ENCODE measurements at places on chromosomes 3 and 15.

DNA sequence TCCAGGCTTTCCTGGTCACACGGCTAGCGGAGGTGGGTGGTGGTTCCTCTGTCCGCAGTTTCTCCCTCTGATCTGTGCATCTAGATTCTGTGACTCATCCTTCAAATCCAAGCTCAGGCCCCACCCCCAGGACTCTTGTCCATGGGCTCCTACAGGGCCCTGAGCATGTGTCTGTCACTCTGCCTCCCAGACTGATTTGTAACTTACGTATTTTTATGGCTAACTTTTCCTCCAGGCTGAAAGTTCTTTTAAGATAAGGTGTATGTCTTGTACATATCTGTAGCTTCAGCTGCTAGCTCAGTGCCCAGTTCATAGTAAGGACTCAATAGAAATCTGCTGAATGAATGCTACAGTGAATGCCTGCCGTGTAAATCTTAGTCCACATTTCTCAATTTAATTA lies 8.0 kb downstream of the ESYT3 start:
- no peak for DNase-seq

DNA sequence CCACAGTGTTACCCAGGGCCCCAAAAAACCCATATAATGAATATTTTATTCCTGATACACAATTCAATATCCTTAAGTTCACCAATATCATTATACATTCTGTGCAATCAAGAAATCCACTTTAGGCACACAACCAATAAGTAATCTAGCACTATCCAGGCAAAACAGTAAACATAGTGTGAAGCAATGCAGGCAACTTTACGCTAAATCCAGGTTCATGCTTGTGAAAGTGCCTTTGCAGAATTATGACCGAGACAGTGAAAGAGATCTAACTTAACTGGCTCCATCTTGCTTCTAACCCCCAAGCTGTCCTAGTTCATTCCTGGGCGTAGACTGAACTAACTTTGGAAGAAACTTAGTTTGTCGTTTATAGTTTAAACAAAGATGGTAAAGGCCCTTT lies 34.2 kb upstream of the INO80 start:
- DNase-seq = no peak

- no peak for DNase-seq
These were observed 218.0 kb downstream of the ZNF385D start for GRCh38 chr3:21533002-21533401.

DNA sequence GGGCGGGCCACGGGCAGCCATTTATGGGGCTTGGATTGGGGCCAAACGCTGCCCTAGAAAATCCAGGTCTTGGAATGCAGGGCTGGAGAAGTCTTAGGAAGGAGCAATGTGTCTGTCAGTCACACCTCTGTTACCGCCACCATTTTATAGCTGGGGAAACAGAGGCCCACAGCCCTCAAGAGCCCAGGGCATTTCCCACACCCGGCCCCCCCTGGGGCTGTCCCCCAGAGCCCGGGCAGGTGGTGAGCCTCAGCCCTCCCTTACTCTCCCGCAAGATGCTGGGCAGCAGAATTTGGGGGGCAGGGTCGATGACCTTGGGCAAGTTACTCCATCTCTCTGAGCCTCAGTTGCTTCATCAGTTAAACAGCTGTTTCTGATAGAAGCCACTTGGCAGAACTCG lies 508.2 kb downstream of the SHQ1 start:
- no peak for DNase-seq

GRCh38 chr3:102736288-102736974 lies 301.6 kb downstream of the ZPLD1 start:
- no peak for DNase-seq

DNA sequence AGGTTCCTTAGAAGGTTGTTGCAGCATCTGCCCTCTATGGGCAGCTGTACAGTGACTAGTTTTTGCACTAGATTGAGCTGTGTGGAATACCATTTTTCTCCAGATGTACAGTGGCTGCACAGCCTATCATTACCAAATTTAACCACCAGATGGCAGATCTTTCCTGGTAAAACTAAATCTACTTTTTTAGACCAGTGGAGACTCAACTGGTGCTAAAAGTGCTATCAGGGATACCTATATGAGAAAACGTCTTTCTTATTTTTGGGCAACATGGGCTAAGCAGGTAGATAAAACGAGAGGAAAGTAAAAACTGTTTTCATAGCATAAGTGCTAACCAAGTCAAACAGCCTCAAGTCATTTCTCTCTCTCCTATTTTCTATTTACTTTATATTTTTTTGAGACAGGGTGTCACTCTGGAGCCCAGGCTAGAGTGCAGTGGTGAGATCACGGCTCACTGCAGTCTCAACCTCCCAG lies 21.2 kb downstream of the IGSF10 start:
- peak; percentile 32 for DNase-seq

- no peak for DNase-seq
These were observed 197.1 kb upstream of the RASGRP1 start for GRCh38 chr15:38761681-38762080.

DNA sequence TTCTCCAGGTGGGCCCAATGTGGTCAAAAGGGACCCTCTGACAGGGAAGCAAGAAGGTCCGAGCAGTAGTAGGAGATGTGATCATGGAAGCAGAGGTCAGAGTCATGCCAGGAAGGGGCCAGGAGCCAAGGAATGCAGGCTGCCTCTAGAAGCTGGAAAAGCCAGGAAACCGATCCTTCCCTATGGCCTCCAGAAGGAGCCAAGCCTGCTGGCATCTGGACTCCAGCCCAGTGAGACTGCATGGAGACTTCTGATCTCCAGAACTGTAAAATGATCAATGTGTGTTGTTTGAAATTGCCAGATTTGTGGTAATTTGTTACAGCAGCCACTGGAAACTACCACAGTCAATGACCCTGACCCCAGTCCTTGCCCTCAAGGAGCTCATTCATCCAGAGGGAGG lies 56.8 kb upstream of the SPATA12 start:
- no peak for DNase-seq

DNA sequence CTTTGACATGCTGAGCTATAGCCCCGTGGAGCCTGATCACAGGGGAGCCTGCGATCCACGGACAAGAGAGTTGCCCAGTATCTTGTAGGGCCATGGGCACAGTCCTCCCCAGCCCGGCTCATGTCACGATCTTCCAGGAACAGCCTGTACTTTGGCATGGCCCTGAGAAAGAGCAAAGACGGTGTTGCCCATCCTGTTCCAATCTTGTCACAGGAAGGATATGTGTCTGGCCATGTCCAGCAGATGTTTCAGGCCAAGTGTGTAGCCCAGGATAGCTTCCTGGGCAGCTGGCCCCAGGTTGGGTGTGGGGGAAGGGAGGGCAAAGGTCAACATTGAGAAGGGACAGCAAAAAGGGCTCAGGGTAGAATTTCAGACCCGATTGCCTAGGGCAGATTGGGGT lies 17.0 kb upstream of the RPL29 start:
- no peak for DNase-seq

GRCh38 chr3:141860086-141860669 lies 16.3 kb upstream of the ATP1B3 start:
- DNase-seq = no peak

- no peak for DNase-seq
These were observed 74.4 kb downstream of the CD200 start for GRCh38 chr3:112407214-112407887.

DNA sequence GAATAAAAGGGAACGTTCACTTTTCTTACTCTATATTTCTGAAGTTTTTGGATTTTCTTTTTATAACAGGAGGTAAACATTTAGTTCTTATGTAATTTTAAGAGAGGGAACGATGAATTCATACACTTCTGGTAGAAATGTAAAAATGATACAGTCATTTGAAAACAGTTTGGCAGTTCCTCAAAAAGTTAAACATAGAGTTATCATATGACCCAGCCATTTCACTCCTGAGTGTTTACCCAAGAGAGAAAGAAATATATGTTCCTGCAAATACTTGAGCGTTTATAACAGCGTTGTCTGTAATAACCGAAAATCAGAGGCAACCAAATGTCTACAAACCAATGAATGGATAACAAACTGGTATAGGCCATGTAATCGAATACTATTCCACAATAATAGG lies 20.8 kb upstream of the CCR9 start:
- DNase-seq = no peak

- DNase-seq = no peak
These were observed 22.3 kb downstream of the NCEH1 start for GRCh38 chr3:172688588-172688987.

- DNase-seq = peak; percentile 78
These were observed 9.2 kb downstream of the IGDCC3 start for GRCh38 chr15:65368302-65369211.

DNA sequence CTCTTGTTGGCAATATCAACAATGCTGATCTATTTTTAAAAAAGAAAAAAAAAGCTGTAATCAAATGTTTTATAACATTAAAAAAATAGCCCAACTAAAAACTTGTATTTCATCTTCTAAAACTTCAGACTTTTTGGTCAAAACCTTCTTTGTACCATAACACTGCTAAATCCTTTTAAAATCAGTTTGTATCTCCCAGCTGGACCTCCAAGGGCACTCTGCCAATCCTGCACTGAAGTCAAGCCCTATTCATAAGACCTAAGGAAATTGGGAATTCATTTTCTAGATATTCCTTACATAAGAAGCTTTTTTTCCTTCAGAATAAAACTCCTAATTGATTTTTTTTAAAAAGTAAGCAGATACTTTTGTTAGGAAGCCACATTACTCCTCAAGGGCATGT lies 38.2 kb upstream of the HCLS1 start:
- peak; percentile 43 for DNase-seq

DNA sequence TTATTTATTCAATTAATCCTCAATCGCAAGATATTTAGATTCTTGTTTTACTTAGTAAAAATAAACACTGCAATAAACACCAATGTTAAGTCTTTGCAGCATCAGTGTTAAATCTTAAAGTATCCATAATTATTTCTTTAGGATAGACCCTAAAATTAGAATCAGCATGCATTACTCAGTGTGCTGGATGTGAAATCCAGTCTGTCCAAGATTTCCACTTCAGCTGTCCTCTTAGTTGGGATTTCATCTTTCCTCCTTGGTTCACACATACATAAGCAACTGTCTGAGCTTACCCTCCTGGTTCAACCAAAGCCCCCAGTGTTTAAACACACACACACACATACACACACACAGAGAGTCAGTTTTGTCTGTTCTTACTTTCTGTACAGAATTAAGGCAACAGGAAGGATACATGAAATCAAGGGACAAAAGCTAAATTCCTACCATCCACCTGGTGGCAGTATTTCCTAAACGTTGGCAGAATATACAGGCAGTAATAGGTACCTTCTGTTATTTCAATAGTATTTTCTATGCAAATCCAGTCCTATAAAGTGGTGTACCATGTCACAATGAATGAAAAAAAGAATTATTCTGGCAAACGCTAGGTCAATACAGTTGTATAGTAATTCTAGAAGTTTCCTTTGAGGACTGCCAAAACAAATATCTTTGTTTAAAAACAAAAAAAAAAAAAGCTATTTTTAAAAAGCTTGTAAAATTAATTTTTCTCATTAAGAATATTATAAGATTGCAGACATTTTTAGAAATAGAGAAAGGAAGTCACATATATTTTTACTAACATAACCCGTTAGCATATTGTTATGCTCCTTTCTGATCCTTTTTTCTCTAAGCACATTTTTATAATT lies 27.3 kb upstream of the DMXL2 start:
- DNase-seq = peak; percentile 43

DNA sequence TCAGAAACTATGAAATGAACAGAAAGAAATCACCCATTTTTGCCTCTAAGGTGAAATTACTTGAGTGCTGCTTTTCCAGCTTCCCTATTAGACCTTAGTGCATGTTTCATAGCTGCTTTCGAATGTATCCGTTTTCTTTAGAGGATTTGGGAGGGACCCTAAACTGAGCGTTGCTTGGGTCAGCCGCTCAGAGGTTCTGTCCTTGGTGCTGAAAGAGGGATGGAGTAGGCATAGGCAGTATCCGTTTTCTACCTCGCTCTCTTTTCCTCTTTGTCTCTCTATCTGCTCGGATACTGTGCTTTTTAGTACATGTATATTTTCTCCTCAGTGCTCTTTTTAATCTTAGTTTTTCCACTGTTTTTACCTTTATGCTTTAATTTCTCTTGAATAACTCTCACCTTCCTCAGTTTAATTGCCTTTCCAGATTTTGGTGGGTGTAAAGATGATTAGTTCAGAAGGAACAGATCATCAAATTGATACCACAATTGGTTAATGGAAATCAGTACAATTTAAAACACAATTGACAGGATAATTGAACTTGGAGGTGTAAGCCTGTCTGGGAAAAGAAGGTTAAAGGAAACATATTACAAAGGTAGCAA lies at the start of gene DRD3:
TSS of gene DRD3 (minus strand) at position 283 of the 599 bp plus-strand sequence. CDS start 7,060 bp downstream, outside the sequence.
- peak; percentile 39 for DNase-seq

DNA sequence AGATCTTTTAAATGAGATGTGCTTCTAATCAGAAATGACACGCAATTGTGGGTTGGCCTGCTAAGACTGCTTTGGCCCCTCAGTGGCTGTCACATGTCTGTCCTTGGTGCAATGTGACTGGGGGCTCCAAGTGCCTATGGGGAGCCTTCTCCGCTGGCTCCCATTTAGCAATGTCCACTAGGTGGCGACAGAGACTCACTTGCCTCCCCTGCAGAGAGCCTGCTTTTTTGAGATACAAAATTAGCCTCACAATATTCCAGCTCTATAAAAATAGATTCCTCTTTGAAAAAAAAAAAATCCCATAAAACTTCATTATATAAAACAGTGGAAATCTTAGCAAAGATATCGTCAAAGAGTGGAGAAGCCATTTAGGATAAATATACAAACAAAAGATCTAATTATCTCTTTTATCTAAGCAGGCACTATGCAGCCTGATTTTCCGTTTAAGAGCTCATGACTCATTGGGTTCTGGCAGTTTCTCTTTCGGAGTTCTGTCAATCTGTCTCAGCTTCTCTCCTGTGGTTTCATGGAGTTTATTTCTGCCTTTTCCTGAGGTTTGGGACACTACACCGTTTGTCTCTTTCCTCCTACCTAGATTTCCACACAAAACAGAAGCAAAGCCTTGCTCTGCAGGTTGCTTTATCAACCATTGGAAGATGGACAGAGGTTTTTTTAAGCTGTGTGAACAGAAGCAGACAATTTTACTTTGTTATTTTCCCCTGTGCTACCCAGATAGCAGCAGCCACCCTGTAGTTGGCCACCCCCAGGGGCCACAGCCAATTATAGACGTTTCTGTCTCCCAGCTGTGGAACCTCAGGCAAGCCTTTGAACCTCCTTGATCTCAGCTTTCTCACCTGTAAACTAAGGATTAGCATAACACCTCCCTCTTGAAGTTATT lies 68.4 kb upstream of the TNFAIP8L3 start:
- peak; percentile 78 for DNase-seq

DNA sequence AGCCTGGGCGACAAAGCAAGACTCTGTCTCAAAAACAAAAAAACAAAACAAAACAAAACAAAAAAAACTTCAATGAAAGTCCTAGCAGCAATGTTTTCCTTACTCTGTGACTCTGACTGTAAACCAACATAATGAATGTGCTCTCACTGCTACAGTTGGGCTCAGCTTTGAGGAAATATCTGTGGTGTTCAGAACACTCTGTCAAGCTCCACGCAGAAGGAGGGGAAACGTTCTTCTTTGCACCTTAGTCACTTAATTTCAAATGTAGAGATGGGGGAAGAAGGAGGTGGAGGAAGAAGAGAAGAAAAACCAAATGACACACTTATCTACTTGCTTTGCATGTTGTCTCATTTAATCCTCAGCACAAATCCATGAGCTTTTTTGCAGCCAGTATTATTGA lies 107.1 kb upstream of the UBE3A start:
- no peak for DNase-seq

Data from right hindlimb (tissue), 1 donor.